ENCODE measurements at places on chromosomes 3 and 15.
A peak's percentile ranks its signal among the peaks of the same experiment; 100 is the strongest.

DNA sequence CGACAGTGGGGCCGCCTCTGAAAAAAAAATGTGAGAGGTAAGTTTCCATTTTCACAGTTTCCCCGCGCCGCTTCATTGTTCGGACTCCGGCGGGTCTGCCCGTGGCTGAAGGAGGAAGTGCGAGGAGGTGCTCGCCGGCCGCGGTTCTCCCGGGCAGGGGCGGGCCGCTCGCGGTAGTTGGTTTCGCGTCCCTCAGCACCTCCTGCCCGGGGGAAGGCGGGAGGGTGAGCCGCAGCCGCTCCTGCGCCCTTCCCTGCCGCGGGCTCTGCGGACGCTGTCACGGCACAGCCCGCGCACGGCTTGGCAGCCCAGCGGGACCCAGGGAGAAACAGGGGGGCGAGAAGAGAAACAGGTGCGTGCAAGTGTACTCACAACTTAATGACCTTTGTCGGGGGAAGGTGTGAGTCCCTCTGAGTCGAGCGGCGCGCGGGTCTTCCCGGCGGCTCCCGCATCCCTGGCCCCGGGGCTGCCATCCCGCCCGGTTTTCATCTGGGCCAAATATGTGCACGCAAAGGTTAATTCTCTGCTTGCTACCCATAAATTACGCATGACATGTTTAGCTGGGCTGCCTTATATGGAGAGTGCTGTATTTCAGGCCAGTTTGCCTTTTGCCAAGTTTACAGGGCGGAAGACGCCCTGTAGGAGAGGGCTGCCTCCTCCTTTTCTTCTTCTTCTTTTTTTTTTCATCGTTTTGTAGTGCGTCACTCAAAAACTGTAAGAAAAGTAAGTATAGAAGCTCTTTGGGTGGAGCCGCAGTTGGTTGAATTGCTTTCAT lies 514 bp downstream of the MBNL1 start:
- peak; percentile 63 for DNase-seq

- no peak for DNase-seq
Observed at GRCh38 chr3:16388850-16389441, 123.9 kb downstream of the OXNAD1 start.

- no peak for DNase-seq
Observed at GRCh38 chr15:90177012-90177411, 24.1 kb upstream of the SEMA4B start.

DNA sequence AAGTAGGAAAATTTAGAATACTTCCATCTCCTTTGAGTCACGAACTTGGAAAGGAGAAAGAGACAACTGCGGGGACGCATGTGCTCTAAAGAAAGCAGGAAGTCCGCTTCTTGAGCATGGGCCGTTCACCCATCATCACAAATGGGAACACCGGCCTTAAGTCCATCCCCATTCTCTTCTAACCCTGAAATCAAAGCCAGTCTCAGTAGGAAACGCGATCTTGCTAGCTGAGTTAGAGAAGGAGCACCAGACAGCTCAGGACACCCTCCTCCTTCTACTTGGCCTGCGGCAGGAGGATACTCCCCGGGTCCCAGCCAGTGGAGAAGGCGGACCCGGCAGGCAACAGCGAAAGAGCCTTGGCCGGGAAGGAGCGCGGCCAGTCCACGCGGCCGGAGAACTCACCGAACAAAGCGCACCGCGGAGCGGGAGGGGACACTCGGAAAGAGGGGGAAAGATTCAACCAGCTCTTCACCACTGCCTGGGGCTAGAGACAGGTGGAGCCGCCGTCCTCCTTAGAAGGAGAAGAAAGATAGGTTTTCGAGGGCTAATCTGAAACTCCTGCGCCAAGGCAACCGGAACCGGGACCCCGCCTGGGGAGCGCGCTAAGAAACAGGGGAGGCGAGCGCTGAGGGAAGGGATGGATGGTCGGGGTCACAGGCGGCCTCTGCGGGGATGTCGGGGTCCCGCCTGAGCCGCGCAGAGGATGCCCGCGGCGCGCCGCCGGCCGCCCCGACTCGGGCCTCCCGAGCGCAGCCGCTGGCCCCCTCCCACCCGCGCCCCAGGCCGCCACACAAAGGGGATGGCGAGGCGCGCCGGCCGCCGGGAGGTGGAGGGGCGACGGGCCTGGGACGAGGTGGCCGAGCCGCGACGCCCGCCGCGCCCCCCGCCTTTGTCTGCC lies 818 bp downstream of the SLC4A7 start:
- DNase-seq = peak; percentile 42

DNA sequence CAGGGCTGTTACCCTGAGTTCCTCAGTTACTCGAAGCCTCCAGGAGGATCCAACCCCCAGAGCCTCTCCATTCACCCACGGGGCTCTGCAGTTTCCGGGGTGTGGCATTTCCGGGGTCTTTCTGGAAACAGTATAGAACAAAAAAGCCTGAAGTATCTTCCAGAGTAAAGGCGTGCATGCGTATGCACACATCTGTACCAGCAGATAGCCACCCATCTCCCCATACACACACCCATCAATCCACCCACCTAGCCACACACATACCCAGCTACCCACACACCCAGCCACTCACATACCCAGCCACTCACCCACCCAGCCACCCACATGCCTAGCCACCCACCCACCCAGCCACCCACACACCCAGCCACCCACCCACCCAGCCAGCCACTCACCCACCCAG lies 2.9 kb upstream of the DNAJB8 start:
- no peak for DNase-seq

- DNase-seq = no peak
Observed at GRCh38 chr3:16487511-16488175, 25.9 kb downstream of the RFTN1 start.

Data from iPS-NIHi11 (cell line).